Activated T-helper 2 cell treated with anti-CD3 and anti-CD28 coated beads, Interferon-gamma antibody, Interleukin-2, Interleukin-4, amounts not matched to agents 10 μg/mL and 5 μg/mL and 100 μg/mL, durations not matched to agents 14 hours and 24 hours and 36 hours (primary cell): ENCODE measurements at places on chromosomes 5 and 9. TPM values are rescaled to one million over a fixed set of nuclear protein-coding genes. Genes with fewer than 3 reads are reported as not detected.

- DNase-seq = no peak
These were observed 68.1 kb upstream of the FBXL7 start for GRCh38 chr5:15431923-15432322.

TMEFF1 gene
- total RNA-seq = 0.52 and 1.1 TPM in 2 replicates

DNA sequence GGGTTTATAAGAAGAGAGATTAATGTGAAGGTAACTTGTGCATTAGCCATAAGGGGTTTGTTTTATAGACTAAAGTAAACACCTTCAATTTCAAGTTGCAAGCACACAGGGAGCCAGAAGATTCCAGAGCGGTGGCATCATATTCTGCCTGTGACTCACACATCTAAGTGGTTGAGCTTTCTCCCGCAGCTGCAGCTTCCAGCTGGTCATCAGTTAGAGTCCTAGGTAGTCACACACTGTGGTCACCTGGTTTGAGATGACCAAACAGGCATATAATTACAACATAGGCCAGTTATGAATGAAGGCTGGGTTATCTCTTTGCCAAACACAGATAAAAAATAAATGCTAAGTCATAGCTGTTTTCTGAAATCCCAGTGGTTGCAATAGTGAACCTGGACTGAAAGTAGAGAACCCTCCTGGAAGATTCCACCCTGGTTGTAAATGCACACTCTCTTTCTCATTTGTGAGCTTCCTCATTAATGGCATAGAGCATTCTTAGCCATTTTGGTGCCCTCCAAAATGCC lies 171.3 kb downstream of the GDNF start:
- no peak for DNase-seq

ASS1 gene
- total RNA-seq = 2.4 and 3.2 TPM in 2 replicates

- no peak for DNase-seq
These were observed 677.5 kb upstream of the ST8SIA4 start for GRCh38 chr5:101580591-101580990.

GRCh38 chr5:5409151-5409810 lies 13.2 kb upstream of the ICE1 start:
- DNase-seq = no peak

DNA sequence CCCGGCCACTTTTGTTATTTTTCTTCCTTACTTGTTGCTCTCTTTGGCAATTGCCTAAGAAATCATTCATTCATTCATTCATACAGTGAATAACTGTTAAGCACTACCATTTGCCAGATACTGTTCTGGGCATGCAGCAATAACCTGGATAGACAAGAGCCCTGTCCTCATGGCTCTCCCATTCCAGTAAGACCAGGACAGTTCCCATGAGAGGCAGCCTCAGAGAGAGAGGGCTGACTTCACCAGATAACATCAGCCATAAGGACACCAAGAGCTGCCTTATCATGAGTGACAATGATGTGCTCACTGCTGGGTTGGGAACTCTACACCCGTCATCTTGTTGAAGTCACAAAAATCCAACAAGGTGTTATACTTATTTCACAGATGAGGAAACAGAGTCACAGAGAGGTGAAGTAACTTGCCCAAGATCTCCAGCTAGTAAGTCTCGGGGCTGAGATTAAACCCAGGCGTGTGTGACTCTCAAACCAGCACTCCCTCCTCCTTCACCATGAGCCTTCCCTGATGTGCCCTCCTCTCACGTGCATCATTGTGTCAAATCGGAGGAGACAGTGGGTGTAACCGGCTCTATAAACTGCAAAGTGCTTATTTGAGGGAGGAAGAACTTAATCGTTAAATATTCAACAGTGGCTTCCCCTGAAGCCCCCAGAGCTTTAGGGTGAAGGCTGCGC lies 61.1 kb upstream of the TBC1D2 start:
- DNase-seq = no peak

- DNase-seq = no peak
These were observed 131.5 kb downstream of the ZSWIM6 start for GRCh38 chr5:61463596-61463995.

DNA sequence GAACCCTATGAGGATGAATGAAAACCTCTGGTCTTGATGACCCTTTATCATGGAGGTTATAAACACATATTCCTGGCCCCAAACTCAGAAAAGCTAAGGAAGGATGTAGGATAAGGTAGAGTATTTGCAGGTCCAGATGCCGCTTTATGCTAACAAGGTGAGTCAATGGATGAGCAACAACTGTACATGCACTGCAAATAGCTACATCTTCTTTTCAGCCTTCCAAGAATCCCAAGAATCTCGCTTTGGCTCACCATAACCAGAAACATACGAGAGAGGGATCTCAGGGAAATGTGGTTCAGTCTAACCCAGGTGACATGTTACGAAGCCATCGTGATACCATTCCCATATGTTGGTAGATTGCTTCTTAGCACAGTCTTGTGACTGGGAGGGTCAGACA lies 152.3 kb upstream of the ANKH start:
- DNase-seq = no peak

OMD gene
- not detected in 2 replicates for total RNA-seq

TMEM8B gene
- total RNA-seq = 3.0 and 3.4 TPM in 2 replicates

ACSL6 gene
- total RNA-seq = 27.7 and 34.0 TPM in 2 replicates

GRCh38 chr5:142839711-142840346 lies 69.7 kb downstream of the ARHGAP26 start:
- no peak for DNase-seq

LCN2 gene
- total RNA-seq = not detected in 2 replicates

DNA sequence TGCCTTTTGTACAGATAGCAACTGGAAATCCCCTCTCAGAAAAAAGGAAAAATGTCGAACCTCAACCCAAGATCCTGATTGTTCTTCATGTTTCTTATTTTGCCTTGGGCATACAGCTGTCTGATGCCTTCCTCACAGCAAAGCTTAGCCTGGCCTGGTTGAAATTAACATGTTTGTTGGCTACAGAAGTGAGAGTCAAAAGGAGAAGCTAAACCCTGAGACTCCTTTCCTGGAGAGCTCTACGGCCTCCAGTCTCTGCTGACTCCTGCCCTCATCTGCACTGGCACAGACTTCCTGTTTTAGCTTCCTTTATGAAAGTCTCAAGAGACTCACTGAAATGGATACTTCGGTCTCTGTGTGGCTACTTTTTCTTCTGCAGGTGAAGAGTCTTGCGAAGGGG lies 186.7 kb downstream of the PARP8 start:
- DNase-seq = no peak

- DNase-seq = peak; percentile 11
These were observed 767 bp downstream of the RALGPS1 start for GRCh38 chr9:126915281-126915816.

GRCh38 chr9:2096376-2096970 lies 81.3 kb downstream of the SMARCA2 start:
- no peak for DNase-seq

DNA sequence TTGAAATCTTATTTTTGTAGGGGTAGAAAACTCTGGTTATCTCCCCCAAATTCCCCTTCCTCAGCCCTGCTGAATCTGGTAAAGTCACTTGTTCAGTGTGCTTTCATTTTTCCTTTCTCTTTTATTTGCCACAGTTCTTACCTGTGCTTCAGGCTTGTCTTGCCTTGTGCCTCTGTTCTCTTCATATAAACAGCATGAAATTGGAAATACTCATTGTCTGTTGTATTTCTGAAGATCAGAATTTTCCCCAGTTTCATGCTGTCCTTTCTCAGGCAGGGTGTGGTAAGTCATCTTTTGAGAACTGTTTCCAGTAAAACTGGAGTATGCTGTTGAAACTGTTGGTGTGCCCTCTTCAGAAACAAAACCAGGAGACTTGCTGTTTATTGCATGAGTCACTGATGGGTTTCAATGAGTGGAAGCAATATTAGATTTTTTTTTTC lies 7.0 kb downstream of the PAM start:
- DNase-seq = no peak

DNA sequence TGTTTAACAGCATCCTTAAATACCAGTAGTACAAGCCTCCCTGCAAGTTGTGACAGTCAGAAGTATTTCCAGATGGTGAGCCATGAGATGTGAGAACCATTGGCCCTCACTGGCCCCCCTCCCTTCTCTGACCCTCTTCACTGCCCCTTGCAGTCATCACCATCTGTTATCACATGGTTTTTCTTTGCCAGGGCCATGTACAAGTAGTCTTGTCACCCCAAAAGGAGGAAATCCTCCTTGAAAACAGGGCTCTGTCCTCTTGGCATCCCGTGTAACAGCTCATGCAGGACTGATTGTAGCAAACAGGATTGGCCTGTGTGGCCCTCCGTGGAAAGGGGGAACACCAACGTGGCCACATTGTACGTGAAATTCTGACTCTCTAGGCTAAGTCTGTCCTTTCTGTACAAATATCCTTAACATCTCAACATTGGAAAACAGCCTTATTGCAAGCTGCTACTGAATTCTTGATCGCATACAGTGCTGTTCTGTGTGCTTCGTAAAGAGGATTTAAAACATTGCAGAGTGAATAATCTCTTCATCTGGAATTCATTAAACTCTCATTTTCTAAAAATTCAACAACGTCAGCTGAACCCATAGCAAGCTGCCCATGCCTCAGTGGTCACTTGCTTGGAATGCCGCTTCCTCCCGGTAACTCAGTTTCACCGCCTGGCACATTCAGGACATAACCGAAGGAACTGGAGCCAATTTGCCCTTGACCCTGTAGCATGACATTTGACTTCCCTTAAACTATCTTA lies 171.7 kb downstream of the ATPSCKMT start:
- no peak for DNase-seq

DNA sequence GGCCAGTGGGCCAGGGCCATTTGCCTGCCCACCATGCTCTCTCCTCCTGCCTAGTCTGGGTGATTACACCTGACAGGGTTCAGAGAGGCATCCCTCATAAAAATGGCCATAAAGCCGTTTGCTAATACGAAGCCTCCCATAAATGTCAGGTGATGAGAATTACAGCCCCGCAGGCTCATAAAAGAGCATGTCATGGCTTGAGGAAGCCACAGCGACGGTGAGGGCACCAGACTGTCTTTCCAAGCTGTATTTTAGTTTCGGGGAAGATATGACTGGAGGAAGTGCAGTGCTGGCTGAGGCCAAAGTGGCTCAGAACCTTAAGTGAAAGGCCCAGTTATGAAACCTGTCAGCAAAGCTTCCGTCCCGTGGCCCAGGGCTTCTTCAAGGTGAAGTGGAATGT lies 18.5 kb upstream of the TCERG1 start:
- DNase-seq = no peak

- no peak for DNase-seq
These were observed 15.8 kb downstream of the NDST1 start for GRCh38 chr5:150523472-150524350.

DNA sequence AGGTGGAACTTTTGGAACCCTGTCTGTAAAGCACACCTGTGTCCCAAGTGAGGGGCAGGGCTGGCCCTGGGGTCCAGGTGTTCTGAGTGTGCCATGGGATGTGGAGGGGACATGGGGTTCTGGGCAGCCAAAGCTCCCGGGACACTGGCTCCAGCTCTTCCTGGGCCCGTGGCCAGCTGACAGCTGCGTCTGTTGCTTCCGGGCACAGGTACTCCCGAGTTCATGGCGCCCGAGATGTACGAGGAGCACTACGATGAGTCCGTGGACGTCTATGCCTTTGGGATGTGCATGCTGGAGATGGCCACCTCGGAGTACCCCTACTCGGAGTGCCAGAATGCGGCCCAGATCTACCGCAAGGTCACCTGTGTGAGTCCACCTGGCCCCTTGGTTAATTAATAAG lies 50.7 kb downstream of the WNK2 start:
- no peak for DNase-seq

GRCh38 chr5:96257904-96258303 lies 175.1 kb downstream of the PCSK1 start:
- DNase-seq = no peak

ERBIN gene
- 38.8 and 39.3 TPM in 2 replicates for total RNA-seq

DNA sequence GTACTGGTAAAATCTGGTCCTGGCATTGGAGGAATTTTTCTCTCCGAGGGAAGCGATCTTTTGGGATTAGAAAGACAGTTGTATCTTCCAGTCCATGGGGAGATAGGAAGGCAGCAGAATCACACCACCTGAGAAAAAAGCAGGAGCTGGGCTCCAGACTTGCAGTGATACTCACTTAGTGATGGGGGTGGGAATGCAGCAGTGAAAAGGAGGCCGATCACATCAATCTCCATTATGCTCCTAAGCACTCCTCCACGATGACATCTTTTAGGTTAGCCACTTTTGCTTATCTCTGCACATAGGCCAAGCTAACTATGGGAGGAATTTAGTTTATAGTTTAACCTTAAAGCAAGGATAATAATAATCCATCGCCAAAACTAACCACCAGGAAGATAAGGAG lies 219.0 kb downstream of the DMAC1 start:
- DNase-seq = no peak

KIF12 gene
- not detected in 2 replicates for total RNA-seq

GRCh38 chr9:108049671-108050494 lies 560.3 kb upstream of the KLF4 start:
- DNase-seq = no peak

- DNase-seq = no peak
These were observed 174.3 kb downstream of the TAF11L14 start for GRCh38 chr5:17808566-17808965.

GRCh38 chr9:78371981-78372380 lies 75.1 kb downstream of the PSAT1 start:
- no peak for DNase-seq

TAF11L13 gene
- total RNA-seq = not detected in 2 replicates

FGF10 gene
- not detected in 2 replicates for total RNA-seq

DNA sequence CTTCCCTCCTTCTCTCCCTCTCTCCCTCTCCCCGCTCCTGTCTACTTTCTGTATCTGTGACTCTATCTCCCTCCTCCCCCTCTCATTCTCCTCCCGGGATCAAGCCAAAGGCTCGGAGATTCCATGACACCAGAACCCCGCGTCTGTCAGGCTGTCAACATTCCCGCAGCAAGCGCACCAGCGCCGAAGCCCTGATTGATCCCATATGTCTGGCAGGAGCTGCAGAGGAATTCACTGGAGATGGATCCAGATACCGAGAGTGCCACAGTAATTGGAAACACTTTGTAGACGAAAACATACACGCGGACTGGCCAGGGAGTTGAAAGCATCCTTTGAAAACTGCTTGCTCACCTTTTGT lies 300 bp upstream of the SVEP1 start:
- DNase-seq = no peak

DNA sequence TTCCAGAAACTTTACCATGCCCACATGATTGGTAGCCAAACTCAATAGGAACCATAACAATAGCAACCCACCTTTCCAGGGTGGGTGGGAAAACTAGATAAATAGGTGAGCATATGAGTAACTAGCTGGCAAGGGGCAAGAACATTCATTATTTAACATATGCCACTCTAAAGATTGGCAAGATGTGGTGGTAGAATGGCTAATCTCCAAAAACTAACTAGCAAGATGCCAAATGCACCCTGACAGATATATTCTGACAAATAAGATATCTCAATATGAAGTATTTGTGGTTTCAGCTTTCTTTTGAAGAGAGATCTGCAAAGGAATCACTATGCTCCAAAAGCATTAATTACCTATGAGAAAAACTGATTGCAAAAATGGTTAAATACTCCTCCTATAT lies 895.6 kb downstream of the TLE1 start:
- DNase-seq = no peak
